ENCODE measurements at places on chromosomes 11 and 22.

GRCh38 chr22:38223289-38223960, 21.6 kb downstream of the MAFF start:
- no peak for DNase-seq

DNA sequence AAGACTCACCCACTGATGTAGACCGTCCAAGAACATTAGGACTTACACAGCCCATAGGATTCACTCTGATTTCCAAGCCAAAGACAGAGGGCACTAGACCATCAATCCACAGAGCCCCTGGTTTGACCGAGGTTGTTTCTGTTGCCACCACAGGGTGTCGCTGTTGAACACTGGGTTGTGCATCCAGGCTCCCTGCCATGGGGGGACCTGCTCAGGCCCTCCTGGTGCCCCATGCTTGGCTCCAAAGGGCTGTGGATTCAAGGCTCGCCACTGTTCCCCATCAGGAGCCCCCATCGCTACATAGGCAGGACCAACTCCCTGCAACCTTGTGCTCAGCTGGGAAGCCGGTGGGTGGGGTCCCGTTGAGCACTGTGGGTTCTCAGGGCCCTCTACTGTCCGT, 128.0 kb upstream of the ANO1 start:
- peak; percentile 46 for DNase-seq

- DNase-seq: peak; percentile 65
Observed at GRCh38 chr22:26835929-26836528, 178.6 kb downstream of the MIAT start.

GRCh38 chr11:96366024-96366423, 23.0 kb upstream of the MAML2 start:
- DNase-seq: no peak

GRCh38 chr11:130916238-130916855, at the start of gene SNX19:
SNX19 (minus strand) TSS chr11:130916479; CDS start chr11:130915939, 540 bp downstream.
- DNase-seq: peak; percentile 91

GRCh38 chr11:30788849-30789248, 202.7 kb upstream of the MPPED2 start:
- DNase-seq: no peak

GRCh38 chr11:28674433-28675103, 566.4 kb downstream of the METTL15 start:
- no peak for DNase-seq

DNA sequence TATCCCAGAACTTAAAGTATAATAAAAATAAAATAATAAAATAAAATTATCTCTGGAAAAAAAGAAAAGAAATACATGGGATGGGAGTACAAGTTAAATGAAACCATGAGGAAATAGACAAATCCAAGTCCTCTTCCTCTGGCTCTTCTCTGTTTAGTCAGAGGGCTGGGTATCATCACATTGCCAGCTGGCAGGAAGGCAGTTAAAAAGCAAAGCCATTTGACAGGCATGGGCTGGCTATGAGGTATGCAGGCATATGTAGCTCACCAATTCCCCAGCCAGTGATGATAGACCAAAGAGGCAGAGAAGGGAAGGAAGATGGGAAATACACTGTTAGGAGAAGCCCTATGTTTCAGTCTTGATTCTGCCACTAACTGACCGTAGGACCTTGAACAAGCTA, 6.5 kb downstream of the LYVE1 start:
- DNase-seq: no peak

DNA sequence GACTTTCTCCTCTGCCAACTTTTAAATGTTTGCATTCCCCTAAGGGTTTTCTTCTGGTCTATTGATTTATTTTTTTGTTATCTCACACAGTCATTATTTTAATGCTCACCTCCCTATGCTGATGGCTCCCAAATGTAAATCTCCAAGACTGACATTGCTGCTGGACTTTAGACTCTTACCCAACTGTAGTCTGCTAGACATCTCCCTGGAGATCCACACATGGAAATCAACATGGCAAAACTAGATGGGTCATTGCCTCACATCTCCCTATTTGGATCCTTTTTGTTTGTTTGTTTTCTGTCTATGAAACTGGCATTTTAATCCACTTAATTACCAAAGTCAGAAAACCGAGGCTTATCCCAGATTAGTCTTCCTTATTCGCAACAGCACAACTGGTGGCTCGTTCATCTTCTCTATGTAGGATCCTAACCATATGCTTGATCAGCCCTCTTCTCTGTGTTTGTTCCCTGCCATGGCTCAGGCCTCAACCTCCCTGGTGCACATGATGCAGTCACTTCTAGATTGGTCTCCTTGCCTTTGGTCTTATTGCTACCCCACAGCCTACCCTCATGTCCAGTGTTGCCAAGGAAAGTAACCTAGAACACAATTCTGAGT, 37.3 kb downstream of the SC5D start:
- no peak for DNase-seq

DNA sequence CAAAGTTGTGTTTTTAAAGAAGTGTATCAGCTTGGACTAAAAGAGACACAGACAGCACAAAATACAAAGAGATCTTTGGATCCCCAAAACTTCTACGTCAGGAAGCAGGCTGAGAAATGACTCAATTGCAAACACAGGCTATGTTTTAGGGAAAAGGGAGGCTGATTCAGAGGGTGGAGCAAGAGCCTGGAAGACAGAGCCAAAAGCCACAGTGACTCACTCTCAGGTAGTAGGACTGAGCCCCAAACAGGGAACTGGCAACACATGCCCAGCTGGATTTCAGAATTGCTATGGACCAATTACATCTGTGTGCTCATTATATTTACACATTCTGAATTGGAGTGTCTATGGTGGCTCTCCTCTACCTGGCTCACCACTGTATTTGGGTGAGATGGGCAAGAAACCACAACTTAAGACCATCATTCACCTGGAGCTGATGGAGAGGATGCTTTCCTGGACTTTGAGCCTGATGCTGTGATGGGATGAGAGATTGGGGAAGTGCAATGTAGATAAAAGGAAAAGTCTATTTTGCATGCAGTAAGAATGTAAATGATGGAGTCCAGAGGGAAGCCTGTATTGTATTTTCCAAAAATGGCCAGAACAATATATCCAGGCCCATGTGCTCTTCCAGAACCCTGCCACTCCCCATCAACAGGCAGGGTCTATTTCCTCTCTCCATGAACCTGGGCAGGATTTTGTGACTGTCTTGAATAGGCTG, 20.8 kb upstream of the LINC01488 start:
- no peak for DNase-seq

GRCh38 chr11:100827934-100828661, 141.0 kb downstream of the ARHGAP42 start:
- no peak for DNase-seq

DNA sequence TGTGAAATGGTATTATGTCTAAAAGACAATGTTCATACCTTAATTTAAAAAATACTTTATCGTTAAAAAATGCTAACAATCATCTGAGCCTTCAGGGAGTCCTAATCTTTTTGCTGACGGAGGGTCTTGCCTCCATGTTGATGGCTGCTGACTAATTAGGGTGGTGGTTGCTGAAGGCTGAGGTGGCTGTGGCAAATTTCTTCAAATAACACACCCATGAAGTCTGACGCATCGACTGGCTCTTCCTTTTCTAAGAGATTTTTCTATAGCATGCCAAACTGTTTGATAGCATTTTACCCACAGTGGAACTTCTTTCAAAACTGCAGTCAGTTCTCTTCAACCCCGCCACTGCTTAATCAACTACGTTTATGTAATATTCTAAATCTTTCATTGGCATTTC, 33.6 kb downstream of the TCF20 start:
- DNase-seq: no peak

DNA sequence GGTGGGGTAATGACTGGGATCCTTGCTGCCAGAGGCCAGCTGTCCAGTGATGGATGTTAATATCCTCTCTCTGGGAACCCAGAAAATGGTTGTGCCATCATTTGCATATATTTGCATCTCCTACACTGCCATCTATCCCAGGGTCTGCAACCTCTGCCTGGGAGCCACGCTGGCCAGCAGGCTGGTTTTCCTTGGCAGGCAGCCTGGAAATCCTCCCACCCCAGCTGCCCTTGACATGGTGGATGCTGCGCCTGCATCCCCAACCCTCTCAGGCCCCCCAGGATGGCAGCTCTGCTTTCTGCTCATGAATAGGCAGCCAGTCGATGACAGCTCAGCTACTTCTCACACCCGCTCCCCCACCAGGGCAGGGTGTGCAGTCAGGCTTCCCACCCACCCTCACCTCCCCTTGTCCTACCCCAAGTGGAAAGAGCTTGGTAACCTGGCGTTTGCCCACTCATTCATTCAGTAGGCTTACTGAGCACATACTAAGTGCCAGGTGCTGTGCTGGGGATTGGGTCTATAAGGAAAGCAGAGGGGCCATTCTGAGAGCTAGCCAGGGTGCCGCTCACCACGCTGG, 202.5 kb downstream of the TRIM29 start:
- no peak for DNase-seq

DNA sequence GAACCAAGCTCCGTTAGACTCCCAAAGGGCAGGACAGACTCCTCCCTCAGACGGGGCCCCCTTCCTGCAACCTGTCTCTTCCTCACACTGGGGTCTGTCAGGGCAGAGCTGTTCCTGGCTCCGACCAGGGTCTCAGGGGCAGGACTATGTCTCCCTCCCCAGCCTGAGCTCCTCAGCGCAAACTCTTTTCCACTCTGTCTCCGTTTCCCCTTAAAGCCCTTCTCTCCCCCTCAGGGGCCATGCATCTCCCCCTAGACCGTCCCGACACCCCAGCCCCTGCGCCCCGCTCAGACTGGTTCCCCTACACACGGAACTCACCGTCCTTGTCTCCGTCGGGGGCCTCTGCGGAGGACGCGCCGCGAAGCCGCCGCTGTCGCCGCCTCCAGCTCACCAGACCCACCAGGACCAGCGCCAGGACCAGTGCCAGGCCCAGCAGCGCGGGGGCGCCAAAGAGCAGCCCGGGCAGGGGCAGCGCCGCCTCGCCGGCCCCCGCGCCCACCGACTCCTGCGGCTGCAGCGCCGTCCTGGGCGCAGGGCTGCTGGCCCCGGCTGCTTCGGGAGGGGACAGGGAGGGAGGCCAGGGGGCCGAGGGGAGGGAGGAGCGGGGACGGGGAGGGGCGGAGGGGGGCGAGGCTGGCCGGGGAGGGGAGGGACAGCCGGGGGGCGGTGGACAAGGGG, 684 bp downstream of the TNFRSF13C start:
- DNase-seq: peak; percentile 83

DNA sequence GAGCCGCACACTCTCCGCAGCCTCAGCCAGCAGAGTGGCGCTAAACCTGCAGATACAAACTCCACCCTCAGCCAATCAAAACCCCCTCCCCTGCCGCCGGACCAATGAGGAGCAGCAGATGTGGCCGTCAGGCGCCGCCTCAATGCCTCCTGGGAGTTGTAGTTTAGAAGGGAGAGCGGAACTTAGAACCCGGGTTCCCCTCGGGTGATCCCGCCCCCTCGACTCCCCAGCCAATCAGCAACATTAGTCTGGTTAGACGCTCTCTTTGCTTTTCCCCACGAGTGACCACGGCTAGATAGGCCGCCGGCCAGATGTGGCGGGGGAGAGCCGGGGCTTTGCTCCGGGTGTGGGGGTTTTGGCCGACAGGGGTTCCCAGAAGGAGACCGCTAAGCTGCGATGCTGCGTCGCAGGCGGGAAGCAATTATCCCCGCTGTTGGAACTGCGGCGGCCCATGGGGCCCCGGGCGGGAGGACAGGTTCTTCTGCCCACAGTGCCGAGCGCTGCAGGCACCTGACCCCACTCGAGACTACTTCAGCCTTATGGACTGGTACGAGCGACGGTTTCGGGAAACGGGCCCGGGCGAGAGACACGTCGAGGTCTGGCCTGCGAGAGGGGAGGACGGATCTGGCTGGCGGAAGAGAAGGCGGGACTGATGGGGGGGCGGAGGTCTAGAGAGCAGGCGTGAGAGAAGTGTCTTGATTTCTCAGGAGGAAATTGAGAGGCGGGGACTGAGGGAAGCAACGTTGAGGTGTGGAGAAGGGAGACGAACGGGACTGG, at the start of the genes CHEK2 and HSCB:
Gene CHEK2, minus strand, starts transcription at position 36 of the 777 bp plus-strand sequence. CDS start 7,099 bp downstream, outside the sequence.
Gene HSCB, plus strand, starts transcription at position 255 of the 777 bp plus-strand sequence. Its CDS starts 57 bp downstream, at position 312.
- peak; percentile 97 for DNase-seq

DNA sequence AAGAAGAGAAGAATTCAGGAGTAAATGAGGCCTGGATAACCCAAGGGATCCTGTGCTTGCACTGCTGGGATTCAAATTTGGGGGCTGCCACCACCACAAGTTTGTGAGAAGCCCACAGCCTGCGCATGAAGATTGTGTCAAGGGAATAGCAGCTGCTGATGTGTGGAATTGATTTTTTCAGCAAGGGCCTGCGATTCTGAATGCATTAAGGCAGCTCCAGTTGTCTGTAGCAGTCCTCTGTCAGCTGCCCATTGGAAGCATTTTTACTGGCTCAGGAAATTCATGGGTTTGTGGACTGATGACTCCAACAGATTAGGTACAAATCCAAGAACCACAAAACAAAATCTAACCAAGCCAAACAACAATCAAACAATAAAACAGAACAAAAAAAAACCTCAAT, 14.0 kb downstream of the ARVCF start:
- no peak for DNase-seq

DNA sequence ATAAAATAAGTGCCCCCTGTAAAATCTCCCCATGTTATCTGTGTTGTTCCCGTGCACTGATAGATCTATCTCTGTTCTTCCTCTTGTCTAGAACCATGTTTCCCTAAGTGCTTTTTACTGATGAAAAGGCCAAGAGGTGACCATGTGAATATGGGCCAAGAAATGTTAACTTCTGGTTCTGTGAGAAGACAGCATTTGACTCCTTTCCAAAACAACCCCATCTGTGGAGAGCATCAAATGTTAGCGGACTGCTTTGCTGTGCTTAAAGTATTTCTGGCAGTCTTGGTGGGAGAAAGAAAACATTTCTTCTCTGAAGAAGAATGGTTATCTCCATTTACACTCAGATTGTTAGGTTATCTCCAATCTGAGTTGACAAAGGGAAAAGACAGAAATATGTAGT, 58.6 kb upstream of the GUCY1A2 start:
- DNase-seq: no peak

DNA sequence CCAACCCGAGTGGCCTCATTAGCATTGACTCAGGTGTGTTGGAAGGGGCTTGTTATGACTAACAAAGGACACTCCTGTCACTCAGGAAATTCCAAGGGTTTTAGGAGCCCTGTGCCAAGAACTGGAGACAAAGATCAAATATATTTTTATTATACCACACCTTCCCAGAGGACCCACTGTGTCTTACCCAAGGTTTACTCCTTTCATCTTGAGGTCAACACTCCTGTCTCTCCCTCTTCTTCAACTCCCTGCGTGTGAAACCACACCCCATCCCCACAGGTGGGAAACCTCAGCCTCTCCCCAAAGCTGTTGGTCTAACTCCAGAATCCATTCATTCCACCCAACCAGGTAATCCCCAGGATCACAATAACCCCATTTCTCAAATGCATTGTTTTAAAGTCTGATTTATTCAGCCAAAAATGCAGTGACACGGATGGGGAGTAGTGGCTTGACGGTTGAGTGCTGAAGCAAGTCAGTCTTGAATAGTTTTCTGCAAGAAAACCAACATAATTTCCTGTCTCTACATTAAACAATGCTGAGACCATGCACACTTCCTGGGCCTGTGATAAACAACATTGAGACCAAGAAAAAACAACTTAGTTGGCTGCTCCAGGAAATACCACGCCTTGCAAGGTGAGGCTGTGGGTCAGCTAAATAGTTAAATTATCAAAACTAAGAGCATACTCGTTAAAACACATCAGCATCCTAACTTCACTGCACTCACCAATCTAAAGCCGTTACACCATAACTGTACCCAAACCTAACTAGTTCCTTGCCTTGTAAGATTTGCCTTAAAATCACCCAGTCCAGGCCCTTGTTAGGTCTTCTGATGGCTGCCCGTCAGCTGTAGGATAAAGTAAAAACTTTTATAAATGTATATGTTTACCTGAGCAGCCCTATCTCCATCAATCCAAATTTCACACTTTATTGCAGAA, 38.5 kb upstream of the SPON1 start:
- DNase-seq: no peak

Measured in activated CD4-positive, alpha-beta T cell treated with anti-CD3 and anti-CD28 coated beads, Interleukin-2, amount 50 U/mL, for 48 hours (primary cell).